Peyer's patch (tissue), 4 donors: ENCODE measurements at places on chromosomes 11 and 22. TPM values are rescaled to one million over a fixed set of nuclear protein-coding genes. Genes with fewer than 3 reads are reported as not detected.
A peak's percentile ranks its signal among the peaks of the same experiment; 100 is the strongest.

GRCh38 chr22:37105154-37105553, 4.4 kb downstream of the TMPRSS6 start:
- no peaks in the 10 kb centered on the region for H3K27me3 ChIP-seq
- H3K4me1 ChIP-seq = no peaks in the 10 kb centered on the region
- no peaks in the 10 kb centered on the region for H3K36me3 ChIP-seq
- no peak for DNase-seq
- no peak overlapping the region for H3K27ac ChIP-seq
- no peak overlapping the region for H3K4me3 ChIP-seq

DNA sequence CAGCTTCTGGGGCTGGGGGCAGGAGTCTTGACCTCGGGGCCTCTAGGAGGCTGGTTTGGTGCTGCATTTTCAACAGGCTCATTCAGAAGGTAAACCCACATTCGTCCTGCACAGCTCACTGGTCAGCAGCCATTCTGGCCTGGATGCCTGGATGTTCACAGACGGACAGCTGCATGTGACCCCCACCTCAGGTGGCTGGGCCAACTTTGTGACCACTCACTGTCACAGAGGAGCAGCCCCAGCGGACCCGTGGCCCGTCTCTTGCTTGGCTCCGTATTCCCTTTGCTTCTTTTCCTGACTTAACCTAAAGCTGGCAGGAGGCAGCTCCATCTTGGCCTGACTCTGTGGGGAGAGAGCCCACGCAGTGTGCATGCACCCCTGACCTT, 8.2 kb downstream of the DGCR8 start:
- H3K27me3 ChIP-seq = no peaks in the 10 kb centered on the region
- DNase-seq = no peak

DNA sequence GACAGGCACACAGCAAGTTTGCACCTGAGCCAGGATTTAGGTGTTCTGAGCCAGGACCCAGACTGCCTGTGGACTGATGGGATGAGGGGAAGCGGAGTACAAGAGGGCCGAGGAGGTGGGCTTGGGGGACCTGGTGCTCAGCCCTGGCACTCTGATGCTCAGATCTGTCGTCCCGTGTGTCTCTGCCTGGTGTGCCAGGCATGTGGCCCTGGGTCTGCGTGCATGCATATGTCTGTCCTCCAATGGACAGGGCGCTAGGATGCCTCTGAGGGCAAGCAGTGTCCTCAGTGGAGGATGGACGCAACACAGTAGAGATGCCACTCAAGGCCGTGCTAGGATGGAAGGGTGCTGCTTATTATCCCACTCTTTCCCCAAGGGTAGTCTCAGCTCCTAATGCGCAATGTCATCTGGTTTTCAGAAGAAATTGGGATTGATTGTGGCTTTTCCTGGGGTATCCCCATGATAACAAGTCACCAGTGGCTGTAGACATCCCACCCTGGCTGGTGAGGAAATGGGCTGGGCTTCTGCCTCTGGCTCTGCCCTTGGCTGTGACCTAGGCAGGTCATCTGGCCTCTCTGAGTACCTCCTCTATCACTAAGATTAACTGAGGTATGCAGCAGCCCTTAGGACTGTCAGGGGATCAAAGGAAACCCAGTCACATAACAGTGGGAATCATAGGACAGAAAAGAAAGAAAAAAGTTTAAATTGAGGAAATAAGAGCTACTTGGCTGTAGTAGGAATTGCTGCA, 35.7 kb upstream of the SUSD2 start:
- no peak overlapping the region for H3K4me3 ChIP-seq
- no peaks in the 10 kb centered on the region for H3K36me3 ChIP-seq
- H3K27me3 ChIP-seq = no peaks in the 10 kb centered on the region
- peaks cover 60% of the 10 kb centered on the region for H3K4me1 ChIP-seq
- no peak for DNase-seq

DNA sequence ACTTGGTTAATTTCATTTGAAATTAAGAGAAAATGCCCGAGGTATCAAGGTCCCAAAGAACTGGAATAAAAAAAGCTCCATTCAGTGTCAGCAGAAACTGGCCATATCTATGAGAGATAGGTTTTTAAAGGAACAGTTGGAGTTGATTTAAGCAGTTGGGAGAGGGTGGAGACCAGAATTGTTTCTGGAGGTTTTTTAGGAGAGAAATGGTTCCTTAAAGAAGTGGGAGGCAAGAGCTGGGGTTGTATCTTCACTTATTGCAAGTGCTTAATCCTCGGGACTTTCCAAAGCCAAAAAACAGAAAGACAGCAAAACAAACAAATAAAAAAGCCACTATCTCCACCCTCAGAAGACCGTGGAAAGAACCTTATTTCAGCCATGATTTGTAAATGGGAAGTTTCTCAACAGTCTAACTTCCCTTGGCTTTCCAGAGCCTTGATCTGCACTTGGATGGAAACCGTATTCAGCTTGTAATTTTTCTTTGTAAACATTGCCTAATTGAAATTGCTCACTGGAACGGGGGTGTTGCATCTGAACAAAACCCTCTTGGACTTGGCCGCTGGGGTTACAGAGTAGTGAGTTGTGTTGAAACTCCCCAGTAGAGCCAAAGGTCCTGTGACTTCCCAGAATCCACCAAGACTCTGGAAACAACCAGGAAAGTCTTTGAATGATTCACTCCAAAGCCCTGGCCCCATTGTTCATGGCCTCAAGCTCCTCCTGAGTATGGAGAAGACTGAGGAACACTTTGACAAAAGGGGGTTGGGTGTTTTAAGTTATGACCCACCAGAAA, 115.6 kb downstream of the SLC1A2 start:
- no peaks in the 10 kb centered on the region for H3K27me3 ChIP-seq
- no peaks in the 10 kb centered on the region for H3K36me3 ChIP-seq

- peak; percentile 19 for DNase-seq
- no peaks in the 10 kb centered on the region for H3K27me3 ChIP-seq
- H3K36me3 ChIP-seq = no peaks in the 10 kb centered on the region
- H3K4me3 ChIP-seq = no peak overlapping the region
Measured at GRCh38 chr22:45207981-45208664, 32.6 kb downstream of the KIAA0930 start.

GRCh38 chr11:95647355-95647754, 142.2 kb downstream of the FAM76B start:
- peak overlapping the region; percentile 68 for H3K27ac ChIP-seq
- no peaks in the 10 kb centered on the region for H3K4me1 ChIP-seq
- H3K36me3 ChIP-seq = no peaks in the 10 kb centered on the region
- H3K4me3 ChIP-seq = no peak overlapping the region
- no peaks in the 10 kb centered on the region for H3K27me3 ChIP-seq
- no peak for DNase-seq

- no peaks in the 10 kb centered on the region for H3K4me1 ChIP-seq
- no peaks in the 10 kb centered on the region for H3K36me3 ChIP-seq
- H3K4me3 ChIP-seq = no peak overlapping the region
- no peak for DNase-seq
Measured at GRCh38 chr22:31367426-31367825, 21.3 kb upstream of the PATZ1 start.

- peak overlapping the region; percentile 71 for H3K27ac ChIP-seq
- peaks cover 4% of the 10 kb centered on the region for H3K4me1 ChIP-seq
- no peaks in the 10 kb centered on the region for H3K36me3 ChIP-seq
- H3K27me3 ChIP-seq = no peaks in the 10 kb centered on the region
- no peak for DNase-seq
Measured at GRCh38 chr22:25403284-25403810, 161.1 kb upstream of the GRK3 start.

- no peak for DNase-seq
- no peaks in the 10 kb centered on the region for H3K36me3 ChIP-seq
- no peaks in the 10 kb centered on the region for H3K27me3 ChIP-seq
- no peaks in the 10 kb centered on the region for H3K4me1 ChIP-seq
- no peak overlapping the region for H3K27ac ChIP-seq
Measured at GRCh38 chr22:32799496-32799895, 2.0 kb upstream of the TIMP3 start.

- peak overlapping the region; percentile 45 for H3K4me3 ChIP-seq
- DNase-seq = peak; percentile 41
- H3K4me1 ChIP-seq = peaks cover 33% of the 10 kb centered on the region
- H3K36me3 ChIP-seq = no peaks in the 10 kb centered on the region
- H3K27ac ChIP-seq = peak overlapping the region; percentile 22
Measured at GRCh38 chr11:63915961-63916836, 765 bp downstream of the RCOR2 start.

GRCh38 chr11:66739983-66740382, 11.0 kb upstream of the SPTBN2 start:
- no peaks in the 10 kb centered on the region for H3K36me3 ChIP-seq
- H3K27me3 ChIP-seq = no peaks in the 10 kb centered on the region
- no peaks in the 10 kb centered on the region for H3K4me1 ChIP-seq
- no peak for DNase-seq
- H3K4me3 ChIP-seq = no peak overlapping the region

GRCh38 chr11:110198031-110198729, 98.2 kb downstream of the RDX start:
- H3K36me3 ChIP-seq = no peaks in the 10 kb centered on the region
- no peaks in the 10 kb centered on the region for H3K27me3 ChIP-seq
- no peaks in the 10 kb centered on the region for H3K4me1 ChIP-seq
- H3K4me3 ChIP-seq = no peak overlapping the region
- no peak overlapping the region for H3K27ac ChIP-seq

Gene CFAP300
- 0.54 TPM for total RNA-seq

Gene MTNR1B
- not detected for total RNA-seq

Gene MYEOV
- not detected for total RNA-seq

Gene PARVG
- 18.4 TPM for total RNA-seq

Gene LAMTOR1
- 86.6 TPM for total RNA-seq

Gene FJX1
- total RNA-seq = not detected

Gene OR51B5
- total RNA-seq = not detected

Gene SLC37A2
- total RNA-seq = 3.3 TPM

Gene CEND1
- not detected for total RNA-seq

Gene CSF2RB
- 0.88 TPM for total RNA-seq

Gene TREH
- total RNA-seq = 53.4 TPM
